Thoracic aorta (tissue), 2 donors: ENCODE measurements at places on chromosomes 6 and 20.

GRCh38 chr20:57656821-57657534 lies 36.8 kb upstream of the ZBP1 start:
- peak; percentile 1 for DNase-seq

- no peak for DNase-seq
These were observed 51.2 kb upstream of the PDYN start for GRCh38 chr20:2045101-2045500.

DNA sequence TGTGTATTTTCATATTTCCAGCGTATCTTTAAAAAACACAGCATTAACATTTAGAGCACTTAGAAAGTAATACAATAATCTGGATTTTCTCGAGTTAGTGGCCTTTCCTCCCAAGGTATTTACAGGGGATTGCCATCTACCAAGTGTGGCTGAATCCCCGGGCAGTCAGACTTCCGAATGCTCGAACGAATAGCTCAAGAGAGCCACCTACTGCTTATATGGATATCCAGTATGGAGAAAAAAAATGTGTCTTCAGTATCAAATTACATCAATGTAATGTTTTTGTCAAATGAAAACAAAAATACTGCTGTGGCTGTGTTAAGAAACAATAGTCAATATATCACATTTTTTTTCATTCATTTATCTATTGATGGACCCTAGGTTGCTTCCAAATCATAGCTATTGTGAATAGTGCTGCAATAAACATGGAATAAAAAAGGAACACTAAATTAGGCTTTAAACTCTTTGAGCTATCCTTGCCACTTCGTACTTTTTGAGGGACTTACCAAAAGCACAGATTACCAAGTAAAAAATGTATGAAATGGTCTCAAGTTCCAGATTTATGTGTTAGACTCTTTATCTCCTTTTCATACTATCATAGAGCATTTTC lies 654.5 kb upstream of the PTCHD4 start:
- no peak for DNase-seq

GRCh38 chr6:11387707-11388430 lies 149.7 kb upstream of the TMEM170B start:
- no peak for DNase-seq

GRCh38 chr20:16224836-16225235 lies 348.4 kb downstream of the KIF16B start:
- DNase-seq: no peak

DNA sequence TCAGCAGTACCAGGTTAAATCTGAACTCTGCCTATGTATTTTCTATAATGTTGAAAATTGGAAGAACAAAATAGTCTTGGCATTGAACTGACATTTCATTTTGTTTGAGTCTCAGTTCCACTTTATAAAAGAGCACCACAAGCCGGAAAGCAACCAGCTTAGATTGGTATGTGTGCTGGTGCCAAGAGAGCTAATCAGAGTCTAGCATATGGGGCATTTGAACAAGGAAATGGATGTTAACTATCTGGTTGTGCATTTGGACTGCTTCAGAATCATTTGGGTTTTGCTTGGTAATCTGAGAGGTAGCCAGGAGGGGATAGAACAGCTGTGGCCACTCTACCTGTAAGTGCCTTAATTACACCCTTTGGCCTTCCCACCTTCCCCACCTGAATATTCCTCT lies 184.8 kb downstream of the GRIK2 start:
- DNase-seq: no peak

DNA sequence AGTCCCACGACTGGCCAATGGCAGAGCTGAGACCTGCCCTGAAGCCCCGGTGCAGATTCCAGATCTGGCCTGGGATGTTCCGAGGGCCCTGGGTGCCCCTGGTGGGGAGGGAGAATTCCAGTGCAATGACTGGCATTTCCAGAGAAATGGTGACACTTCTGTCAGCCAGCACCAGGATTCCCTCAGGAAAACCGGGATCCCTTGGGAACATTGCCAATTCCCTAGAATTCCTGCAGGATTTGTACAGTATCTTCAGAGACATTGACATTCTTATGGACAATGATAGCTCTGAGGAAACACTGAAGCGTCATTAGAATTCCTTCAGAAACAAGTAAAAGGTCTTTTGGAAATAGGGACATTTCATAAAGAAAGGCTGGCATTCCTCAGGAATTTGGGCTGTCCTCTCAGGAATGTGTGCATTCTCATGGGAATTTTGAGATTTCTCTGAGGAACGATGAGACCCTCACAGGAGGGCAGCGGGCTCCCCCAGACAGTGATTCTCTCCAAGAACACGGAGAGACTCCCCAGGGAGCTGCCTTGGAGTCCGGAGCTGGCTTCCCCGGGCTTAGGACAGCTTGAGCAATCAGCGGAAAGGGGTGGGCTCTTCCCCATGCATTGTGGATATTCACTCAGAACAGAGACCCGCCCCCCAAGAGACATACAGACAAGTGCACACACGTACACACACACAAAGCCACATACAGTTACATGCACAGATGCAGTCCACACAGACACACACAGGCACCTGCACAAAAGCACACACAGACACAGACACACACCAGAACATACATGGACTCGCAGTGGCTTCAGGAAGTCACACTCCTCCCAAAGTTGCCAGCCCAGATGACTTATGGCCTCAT lies 35.2 kb upstream of the BPIFA2 start:
- DNase-seq: no peak

DNA sequence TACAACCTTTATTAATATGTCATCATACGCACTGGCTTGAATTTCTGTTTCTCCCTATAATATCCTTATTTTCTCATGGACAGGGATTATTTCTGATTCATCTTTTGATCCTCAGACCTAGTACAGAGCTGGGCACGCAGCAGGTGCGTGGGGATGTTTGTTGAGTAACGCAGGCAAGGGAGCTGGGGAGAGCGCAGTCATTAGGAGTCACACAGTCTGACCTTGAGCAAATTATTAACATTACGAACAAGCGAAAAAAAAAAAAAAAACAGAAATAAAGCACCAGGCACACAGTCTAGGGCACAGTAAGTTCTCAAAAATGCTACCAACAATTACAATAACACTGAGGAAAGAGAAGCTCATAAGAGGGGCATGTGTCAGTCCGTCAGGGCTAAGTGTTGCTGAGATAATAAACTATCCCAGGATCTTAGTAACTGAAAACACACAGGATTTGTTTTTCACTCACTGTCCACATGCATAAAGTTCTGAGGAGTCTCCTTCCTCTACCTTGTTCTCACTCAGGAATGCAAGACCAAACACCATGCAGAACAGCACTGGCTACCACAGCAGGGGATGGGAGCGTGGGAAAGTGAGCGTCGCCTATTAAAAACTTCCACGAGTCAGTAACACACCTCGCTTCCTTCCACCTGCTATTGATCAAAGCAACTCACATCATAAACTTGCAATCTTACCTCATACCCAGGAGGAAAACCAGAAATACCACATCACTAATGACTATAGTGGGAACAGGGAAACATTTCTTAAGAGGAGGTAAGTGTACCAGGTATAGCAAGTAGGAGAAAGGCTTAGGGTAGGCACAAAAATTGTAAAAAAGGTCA lies 56.9 kb downstream of the PDE10A start:
- no peak for DNase-seq

- DNase-seq: peak; percentile 52
These were observed 60.4 kb downstream of the FOXO3 start for GRCh38 chr6:108621117-108621516.

DNA sequence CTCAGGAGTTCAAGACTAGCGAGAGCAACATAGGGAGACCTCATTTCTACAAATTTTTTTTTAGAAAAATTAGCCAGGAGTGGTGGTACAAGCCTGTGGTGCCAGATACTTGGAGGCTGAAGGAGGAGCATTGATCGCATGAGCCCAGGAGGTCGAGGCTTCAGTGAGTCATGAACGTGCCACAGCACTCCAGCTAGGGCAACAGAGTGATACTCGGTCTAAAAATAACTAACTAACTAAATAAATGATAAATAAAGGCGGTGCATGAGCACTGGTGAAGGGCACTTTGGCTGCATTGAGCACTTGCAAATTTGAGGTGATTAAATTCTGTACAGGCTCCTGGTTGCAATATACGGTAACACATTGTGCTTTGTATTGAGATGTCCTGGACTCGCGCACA lies 13.5 kb downstream of the HLA-A start:
- no peak for DNase-seq

GRCh38 chr6:7954477-7955200 lies 44.1 kb upstream of the TXNDC5 start:
- DNase-seq: no peak

DNA sequence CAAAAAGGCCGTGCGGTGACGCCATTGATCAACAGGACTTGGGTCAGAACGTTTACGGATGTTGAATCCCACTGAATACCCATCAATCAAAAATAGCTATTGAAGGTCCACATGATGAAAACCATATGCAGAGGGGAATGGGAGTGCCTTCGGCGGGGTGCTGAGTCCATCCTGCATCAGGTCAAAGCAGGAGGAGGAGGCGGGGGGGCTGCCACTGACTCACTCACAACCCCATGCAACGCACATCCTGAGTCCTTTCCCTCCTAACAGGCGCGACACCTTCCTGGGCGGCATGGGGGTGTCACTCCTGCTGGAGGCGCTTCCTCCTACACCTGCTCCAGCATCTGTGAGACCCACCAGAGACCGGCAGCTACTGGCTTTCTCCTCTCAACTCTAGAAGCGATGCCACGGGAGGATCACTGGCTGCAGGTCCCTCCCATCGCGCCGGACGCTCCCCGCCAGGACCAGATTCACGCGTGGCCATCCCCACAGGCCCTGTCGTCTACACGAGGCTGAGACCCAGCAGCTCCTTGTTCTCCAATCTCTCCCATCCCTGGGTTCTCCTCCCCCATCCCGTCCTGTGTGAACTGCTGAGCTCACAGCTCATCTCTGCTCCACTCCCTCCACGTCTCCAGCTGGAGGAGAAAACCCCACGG lies 170.6 kb upstream of the THBS2 start:
- no peak for DNase-seq

DNA sequence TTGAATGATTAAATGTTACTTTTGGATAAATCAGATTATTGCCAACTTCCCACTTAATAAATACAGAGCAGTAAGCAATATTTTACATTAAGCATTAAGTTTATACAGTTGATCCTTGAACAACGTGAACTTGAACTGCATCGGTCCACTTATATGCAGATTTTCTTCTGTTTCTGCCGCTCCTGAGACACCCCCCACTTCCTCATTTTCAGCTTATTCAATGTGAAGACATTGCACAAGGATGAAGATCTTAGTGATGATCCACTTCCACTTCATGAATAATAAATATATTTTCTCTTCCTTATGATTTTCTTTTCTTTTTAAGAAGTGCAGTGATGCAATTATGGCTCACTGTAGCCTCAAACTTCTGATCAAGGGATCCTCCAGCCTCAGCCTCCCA lies 167.2 kb downstream of the LINC00237 start:
- DNase-seq: no peak

DNA sequence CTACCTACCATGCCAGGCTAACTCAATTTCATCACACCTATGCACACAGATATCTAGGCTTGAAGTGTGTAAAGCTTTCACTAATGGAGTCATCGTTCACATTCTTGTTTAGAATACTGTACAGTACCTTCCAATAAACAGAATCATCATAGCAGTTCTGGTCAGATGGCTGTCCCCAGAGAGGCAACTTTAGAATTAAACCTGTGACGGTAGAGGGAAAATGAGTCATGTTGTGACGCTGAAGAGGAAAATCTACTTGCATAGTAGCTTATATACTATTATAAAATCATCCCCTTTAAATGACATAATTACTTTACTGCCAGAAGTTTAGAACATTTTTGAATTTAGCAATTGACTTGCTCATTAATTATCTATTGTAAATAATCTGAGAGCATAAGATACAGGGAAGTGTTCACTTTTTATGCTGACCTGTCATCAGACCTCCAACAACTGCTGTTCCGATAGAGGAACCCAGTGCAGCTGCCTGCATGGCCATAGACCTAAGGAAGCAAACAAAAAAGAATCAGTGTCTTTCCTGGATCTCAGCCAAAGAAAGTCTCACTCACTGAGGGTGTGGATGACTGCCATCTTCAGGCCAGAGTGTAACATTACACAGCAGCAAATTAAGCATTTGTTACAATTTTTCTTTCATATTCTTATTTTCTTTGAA lies 29.8 kb downstream of the RHAG start:
- no peak for DNase-seq

GRCh38 chr20:63951398-63952209 lies 4.6 kb downstream of the UCKL1 start:
- no peak for DNase-seq

DNA sequence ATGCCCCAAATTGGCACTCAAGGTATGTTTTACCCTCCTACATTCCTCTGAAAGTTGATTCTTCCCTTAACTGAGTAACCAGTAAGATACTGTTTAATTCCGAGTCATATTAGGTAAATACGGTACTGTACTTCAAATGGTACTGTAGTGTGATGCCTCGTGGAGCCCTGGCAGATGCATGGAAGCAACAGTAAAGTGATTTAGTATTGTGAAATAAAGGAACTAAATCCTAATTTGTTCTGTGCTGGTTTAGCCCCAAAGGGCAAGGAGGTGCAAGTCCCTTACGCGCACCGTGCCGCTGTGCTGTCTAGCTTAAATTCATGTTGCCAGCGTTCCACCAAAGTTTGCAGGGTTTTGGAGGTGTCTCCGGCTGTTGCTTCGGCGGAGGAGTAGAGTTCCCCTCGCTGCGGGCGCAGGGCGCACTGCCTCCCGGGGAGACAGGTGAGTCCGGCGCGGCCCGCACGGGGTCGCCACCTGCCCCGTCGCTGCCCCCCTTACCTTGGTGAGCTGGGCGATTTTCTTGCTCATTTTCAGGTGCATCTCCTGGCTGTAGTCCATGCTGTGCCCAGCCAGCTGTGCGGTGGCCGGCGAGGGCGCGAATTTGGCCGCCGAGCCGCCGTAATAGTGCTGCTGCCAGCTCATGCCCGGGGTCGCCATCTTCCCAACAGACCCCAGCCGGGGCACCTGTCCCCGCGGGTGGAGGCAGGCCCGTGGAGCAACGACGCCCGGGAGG lies 655 bp downstream of the FAM184A start:
- no peak for DNase-seq

- DNase-seq: no peak
These were observed 303.9 kb upstream of the SGK1 start for GRCh38 chr6:134621858-134622257.

GRCh38 chr6:129603741-129604140 lies 106.2 kb downstream of the ARHGAP18 start:
- no peak for DNase-seq

GRCh38 chr6:16669227-16669626 lies 92.0 kb downstream of the ATXN1 start:
- no peak for DNase-seq

DNA sequence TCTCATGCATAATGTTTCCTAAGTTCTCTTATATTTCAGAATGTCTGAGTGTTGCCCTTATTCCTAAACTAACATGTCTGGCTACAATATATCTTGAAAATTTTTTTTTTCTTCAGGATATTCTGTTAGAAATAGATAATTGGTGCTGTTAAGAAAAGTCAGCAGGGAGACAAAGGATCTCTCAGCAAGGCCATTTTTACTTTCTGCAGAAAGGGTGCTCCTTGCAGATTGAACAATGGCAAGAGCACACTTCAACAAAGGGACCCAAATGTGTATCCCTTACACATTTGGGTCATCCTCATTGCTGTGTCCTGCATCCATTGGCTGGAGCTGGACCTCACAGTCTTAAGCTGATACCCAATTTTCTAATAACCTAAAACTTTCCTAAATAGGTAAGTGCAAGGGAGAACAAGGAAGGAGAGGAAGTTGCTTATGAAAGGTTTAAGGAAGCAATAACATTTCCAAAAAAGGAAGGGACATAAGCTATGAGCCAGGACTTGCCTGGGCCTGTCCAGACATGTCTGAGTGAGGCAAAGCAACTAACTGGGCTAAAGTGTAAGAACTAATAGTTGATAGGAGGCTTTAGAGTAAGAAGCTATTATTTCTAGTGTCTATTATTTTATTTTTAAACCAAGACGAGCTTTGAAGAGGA lies 429.6 kb downstream of the BCKDHB start:
- no peak for DNase-seq

GRCh38 chr6:129094147-129094546 lies 211.2 kb downstream of the LAMA2 start:
- DNase-seq: no peak
